ENCODE measurements at places on chromosomes 3 and 15.

DNA sequence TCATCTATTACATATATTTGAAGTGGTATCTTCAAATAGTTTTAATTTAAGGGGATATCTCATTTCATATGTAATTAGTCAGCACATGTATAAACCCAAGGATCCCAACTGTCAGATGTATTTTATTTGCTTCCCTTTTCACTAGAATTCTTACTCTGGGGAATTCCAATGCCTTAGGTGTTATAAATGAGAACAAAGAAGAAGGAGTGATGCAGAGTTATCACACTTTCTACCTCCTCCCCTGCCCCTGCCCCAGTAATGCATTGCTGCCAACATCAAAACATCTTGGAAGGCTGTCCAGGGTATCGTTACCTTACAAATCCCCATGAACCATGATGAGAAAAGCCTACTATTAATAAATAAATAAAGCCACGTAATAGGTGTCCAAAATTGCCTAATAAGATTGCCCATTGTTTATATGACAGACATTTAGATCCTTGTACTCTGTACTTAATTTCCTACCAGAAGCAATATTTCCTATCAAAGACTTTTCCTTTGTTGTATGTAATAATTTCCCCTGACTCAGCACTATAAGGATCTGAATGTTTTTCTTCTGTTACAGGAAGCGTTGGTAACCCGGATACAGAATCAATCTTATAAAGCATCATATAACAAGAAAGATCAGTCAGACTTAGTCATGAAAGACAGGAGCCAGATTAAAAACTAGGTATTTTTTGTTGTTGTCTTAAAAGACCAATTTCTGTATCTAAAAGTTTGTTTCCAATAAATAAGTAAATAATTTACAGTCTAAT, 38.8 kb downstream of the CBLB start:
- no peak overlapping the region for H3K27ac ChIP-seq
- no peak for DNase-seq
- H3K27me3 ChIP-seq, result no peaks in the 10 kb centered on the region
- H3K4me3 ChIP-seq, result no peak overlapping the region

DNA sequence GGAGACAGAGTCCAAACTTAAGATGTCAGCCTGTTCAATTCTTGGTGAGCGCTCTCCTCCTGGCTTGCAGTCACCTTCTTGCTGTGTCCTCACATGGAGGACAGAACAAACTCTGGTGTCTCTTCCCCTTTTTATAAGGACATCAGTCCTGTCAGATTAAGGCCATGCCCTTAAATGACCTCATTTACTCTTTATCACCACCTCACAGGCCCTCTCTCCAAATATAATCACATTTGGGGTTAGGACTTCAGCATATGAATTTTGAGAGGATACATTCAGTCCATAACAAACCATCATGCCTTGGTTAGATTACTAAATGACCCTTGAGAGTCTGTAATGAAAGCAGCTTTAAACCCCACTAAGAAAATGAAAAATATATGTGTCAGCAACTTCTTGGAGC, 175.2 kb downstream of the TAFA4 start:
- peaks cover 6% of the 10 kb centered on the region for H3K4me1 ChIP-seq
- H3K27me3 ChIP-seq, result no peaks in the 10 kb centered on the region
- H3K4me3 ChIP-seq, result no peak overlapping the region
- H3K36me3 ChIP-seq, result peaks cover 4% of the 10 kb centered on the region
- no peak overlapping the region for H3K27ac ChIP-seq
- DNase-seq, result no peak

- H3K27me3 ChIP-seq, result peaks cover 33% of the 10 kb centered on the region
- peak overlapping the region; percentile 60 for H3K4me3 ChIP-seq
- H3K4me1 ChIP-seq, result no peaks in the 10 kb centered on the region
- no peak for DNase-seq
- no peaks in the 10 kb centered on the region for H3K36me3 ChIP-seq
- no peak overlapping the region for H3K27ac ChIP-seq
Observed at GRCh38 chr15:78619022-78619950, 1.5 kb downstream of the CHRNA3 start.

DNA sequence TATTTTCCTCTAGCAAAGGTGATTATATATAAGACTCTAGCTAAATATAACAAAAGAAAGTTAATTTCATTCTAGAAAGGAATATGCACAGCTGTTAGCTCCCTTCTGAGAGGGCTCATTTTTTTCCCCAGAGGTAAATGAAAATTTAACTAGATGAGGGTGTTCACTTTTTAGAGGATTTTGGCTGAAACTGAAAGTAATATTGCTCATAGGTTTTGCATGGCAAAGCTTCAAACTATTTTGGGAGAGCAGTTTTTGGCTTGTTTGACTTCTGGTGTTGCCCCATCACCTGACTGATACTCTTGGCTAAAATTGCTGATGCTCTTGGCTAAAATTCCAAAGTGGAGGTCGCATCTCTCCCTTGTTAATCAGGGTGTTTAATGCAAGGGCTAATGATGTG, 311.9 kb downstream of the EDEM1 start:
- H3K4me3 ChIP-seq, result no peak overlapping the region
- no peaks in the 10 kb centered on the region for H3K4me1 ChIP-seq
- no peak for DNase-seq
- H3K27me3 ChIP-seq, result no peaks in the 10 kb centered on the region
- H3K36me3 ChIP-seq, result no peaks in the 10 kb centered on the region

- peak overlapping the region; percentile 98 for H3K27ac ChIP-seq
- H3K27me3 ChIP-seq, result no peaks in the 10 kb centered on the region
- peak; percentile 91 for DNase-seq
Observed at GRCh38 chr15:66834881-66835878, 133.1 kb downstream of the SMAD6 start.

- no peak overlapping the region for H3K27ac ChIP-seq
- peaks cover 9% of the 10 kb centered on the region for H3K4me1 ChIP-seq
- no peak overlapping the region for H3K4me3 ChIP-seq
- DNase-seq, result no peak
- no peaks in the 10 kb centered on the region for H3K27me3 ChIP-seq
Observed at GRCh38 chr3:190552021-190552420, 38.1 kb downstream of the IL1RAP start.

GRCh38 chr3:104388619-104389018, 978.1 kb upstream of the ALCAM start:
- no peak overlapping the region for H3K27ac ChIP-seq
- H3K27me3 ChIP-seq, result no peaks in the 10 kb centered on the region
- H3K4me3 ChIP-seq, result no peak overlapping the region
- DNase-seq, result no peak
- no peaks in the 10 kb centered on the region for H3K36me3 ChIP-seq

- H3K27ac ChIP-seq, result no peak overlapping the region
- H3K4me1 ChIP-seq, result peaks cover 5% of the 10 kb centered on the region
- H3K4me3 ChIP-seq, result peak overlapping the region; percentile 3
- peaks cover 40% of the 10 kb centered on the region for H3K27me3 ChIP-seq
- H3K36me3 ChIP-seq, result no peaks in the 10 kb centered on the region
- DNase-seq, result no peak
Observed at GRCh38 chr3:84961521-84962255, 2.9 kb downstream of the CADM2 start.

GRCh38 chr15:40926659-40927494, 2.3 kb upstream of the DLL4 start:
- DNase-seq, result no peak
- no peaks in the 10 kb centered on the region for H3K36me3 ChIP-seq
- peaks cover 11% of the 10 kb centered on the region for H3K4me1 ChIP-seq

DNA sequence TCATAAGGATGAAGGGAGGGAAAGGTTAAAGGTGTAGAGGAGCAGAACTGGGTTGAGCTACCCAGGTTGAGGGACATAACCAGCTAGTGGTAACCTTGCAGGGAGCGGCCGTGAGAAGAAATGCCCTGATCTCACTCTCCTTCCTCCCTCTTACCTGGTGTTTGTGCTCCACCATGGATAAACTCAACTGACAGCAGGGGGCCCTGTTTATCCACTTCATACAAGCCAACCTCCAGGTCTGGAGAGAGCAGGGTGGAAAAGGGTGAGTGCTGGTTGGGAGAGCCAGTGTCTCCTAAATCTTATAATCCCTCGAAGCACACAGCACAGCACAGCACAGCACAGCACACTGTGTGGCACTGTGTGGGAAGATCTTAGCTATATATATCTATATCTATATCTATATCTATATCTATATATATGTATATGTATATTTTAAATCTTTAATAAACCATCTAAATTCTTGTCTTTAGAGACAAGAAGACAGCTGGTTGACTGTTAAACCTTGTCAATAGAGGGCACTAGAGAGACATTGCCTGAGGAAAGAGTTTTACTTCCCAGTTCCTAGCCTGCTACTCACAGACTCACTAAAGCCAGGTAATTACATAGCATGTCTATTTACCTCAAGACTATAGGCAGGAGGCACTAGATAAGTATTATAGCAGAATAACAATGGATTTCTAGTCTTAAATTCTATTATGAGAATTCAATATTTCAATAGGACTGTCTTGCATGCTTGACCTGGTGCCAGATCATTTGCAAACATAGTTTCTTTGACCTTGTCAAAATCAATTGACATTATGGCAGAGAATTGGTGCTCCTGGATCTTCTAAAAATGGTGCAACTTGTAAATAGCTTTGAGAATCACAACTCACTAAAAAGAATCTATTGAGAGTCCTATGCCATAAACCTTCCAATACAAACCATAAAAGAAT, 21.7 kb upstream of the FMN1 start:
- no peaks in the 10 kb centered on the region for H3K27me3 ChIP-seq
- no peak overlapping the region for H3K27ac ChIP-seq
- no peaks in the 10 kb centered on the region for H3K36me3 ChIP-seq
- H3K4me1 ChIP-seq, result peaks cover 5% of the 10 kb centered on the region

- H3K27ac ChIP-seq, result no peak overlapping the region
- no peaks in the 10 kb centered on the region for H3K36me3 ChIP-seq
- peaks cover 17% of the 10 kb centered on the region for H3K4me1 ChIP-seq
- no peak overlapping the region for H3K4me3 ChIP-seq
- H3K27me3 ChIP-seq, result no peaks in the 10 kb centered on the region
Observed at GRCh38 chr3:190577225-190577624, 63.3 kb downstream of the IL1RAP start.

DNA sequence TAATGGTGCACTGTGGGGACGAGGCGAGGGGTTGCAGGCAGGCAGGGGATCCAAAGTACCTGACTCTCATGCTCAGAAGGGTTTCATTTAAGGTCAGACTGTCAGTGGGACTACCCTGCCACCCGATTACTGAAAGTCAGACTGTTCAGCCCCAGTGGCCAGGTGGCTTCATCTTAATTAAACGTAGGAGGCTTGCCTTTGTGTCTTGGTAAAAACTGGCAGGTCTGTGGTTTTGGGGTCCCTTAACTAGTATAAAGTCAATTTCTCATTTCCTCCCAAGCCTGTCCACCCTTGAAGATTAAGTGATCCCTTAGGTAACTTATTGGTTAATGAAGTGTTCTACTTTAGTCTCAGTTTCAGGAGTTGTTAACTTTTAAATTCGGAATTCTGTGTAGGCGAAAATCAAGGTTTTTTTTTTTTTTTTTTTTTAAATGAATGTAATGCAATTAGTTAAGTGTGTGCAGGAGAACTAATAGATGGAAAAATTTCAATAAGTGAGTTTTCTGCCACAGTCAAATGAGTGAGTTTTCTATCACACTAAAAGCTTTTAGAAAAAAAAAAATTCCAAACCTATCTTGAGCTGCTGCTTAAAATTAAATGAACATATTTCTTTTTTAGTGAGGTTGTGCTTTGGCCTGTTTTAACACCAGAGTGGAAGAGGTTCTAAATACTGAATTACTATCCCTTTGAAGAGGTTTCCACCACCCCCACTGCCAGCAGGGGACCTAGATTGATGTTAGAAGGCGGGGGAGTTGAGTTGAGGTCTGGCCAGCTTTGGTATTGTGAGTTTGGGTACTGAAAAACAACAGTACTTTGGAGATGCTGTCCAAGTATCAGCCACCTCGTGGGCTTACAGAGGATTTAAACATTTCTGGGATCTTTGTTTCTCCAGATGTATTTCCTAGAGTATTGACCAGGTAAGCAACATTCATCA, 15.2 kb downstream of the ITPR1 start:
- no peaks in the 10 kb centered on the region for H3K36me3 ChIP-seq
- DNase-seq, result no peak
- H3K27ac ChIP-seq, result no peak overlapping the region
- H3K27me3 ChIP-seq, result no peaks in the 10 kb centered on the region
- H3K4me3 ChIP-seq, result no peak overlapping the region
- peaks cover 43% of the 10 kb centered on the region for H3K4me1 ChIP-seq

DNA sequence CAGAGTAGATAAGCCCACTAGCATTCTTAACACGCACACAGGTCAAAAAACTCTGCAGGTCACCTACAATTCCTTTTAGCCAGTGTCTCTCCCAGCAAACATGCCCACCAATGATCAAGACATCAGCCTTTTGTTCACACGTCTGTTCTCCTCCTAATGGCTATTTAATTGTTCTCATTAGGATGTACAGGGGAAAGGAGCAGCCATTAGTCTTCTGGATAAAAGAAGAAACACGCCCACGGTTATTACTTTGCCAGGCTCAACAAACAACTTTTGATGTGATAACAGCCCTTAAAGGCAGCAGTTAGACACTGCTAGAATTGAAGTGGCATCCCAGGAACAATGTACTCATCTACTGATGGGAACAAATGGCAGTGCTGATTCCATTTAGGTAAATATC, 108.8 kb downstream of the NTRK3 start:
- DNase-seq, result no peak
- no peak overlapping the region for H3K27ac ChIP-seq
- no peaks in the 10 kb centered on the region for H3K36me3 ChIP-seq
- H3K4me3 ChIP-seq, result no peak overlapping the region
- no peaks in the 10 kb centered on the region for H3K27me3 ChIP-seq

DNA sequence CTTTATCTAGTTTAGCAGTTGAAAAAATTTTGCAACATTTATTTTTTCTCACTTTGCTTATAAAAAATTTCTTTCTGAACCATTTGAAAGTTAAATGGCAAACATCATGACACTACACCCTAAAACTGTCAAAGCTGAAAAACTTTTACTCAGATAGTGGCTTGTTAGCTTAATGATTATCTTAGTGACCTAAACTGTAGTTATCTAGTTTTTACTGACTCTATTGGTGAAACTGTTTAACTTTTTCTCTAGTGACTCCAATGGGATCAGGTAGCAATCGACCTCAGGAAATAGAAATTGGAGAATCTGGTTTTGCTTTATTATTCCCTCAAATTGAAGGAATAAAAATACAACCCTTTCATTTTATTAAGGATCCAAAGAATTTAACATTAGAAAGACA, 13.3 kb downstream of the FBXO22 start:
- no peak overlapping the region for H3K27ac ChIP-seq
- no peak for DNase-seq
- H3K4me1 ChIP-seq, result peaks cover 5% of the 10 kb centered on the region
- H3K36me3 ChIP-seq, result peaks cover 23% of the 10 kb centered on the region
- no peak overlapping the region for H3K4me3 ChIP-seq

DNA sequence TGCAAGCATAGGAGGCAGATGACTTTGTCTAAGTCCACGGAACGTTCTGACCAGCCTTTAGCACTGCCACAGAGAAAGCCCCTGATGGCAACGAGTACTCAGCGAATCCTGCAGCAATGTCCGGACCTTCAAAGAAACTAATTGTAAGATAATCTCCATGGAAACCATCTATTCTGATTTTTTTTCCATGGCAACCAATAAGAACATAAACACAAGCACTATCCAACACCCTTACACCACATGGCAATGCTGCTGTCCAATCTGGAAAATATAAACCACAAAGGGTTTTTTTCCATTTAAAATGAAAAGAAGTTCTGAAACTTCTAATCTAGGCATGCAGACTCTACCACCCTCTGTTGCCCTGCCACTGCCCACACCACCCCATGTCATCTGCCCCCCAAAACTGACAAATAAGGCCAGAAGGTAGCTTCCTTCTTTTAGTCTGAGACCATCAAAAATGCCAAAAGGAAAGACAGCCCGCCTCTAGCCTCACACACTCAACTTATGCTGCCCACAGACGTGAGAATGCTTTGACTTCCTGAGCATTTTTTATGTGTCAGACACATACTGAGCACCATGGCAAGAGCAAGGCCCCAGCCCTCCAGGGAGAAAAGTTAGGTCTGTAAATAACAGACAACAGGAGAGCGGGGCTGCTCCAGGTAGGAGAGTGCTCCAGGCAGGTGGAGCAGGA, 44.5 kb downstream of the POC1A start:
- H3K36me3 ChIP-seq, result no peaks in the 10 kb centered on the region
- DNase-seq, result no peak
- H3K27ac ChIP-seq, result peak overlapping the region; percentile 81
- H3K4me3 ChIP-seq, result no peak overlapping the region
- no peaks in the 10 kb centered on the region for H3K27me3 ChIP-seq
